Stimulated activated CD8-positive, alpha-beta memory T cell treated with anti-CD3 and anti-CD28 coated beads, Interleukin-7, amount 100 ng/mL, for 1 hour (primary cell): ENCODE measurements at places on chromosomes 2 and 18.

DNA sequence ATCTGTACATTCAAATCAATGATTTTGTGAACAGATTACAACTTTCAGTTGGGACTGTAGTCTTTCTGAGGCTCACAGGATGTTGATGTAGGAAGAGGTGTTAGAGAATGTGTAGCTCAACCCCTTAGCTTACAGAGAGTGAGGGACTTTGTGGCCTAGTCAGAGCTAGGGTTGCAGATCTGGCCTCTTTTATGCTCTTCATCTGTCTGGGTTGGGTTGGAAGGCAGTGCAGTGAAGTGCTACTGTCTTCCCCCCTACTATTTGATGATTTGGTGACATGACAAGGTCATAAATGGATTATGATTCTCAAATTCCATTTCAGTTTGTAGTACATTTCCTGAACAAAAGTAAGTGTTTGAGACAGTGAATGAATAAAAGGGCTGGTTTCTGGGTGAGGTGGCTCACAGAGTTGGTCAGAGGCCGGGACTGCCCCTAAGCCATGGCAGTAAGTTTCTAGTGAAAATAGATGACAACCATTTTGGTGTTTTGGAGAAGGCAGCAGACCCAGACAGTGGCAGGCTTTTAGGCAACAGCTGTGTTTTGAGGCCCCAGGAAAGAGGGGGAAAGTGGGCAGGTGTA lies 21.6 kb downstream of the MAP4K4 start:
- no peak for DNase-seq

DNA sequence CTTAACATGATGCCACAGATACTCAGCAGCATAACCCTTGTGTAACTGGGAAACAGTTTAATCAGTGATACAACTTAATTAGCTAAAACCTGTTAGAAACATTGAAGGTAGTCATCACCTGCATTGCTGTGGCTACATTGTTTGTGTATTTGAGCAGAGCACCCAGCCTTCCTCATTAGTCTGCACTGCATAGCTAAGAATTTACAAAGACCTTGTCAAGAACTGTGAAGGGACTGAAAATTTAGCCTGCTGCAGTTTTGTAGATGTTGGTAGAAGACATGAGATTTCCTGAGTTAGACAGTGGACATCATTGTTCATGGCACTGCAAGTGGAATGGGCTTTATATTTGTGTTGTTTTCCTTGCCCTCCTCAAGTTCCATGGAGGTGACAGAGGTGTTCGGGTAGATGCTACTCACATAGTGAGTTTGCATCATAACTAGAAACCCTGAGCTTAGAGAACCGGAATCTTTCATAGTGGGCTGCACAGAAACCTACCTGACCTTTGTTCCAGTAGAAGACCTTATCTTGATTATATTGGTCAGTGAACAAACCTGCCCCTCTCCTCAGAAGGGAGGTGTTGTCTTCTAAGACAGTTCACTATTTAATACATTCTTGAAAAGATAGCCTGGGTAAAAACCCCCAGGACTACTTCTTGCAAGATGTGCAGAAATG lies 12.5 kb downstream of the VAPA start:
- DNase-seq: no peak

DNA sequence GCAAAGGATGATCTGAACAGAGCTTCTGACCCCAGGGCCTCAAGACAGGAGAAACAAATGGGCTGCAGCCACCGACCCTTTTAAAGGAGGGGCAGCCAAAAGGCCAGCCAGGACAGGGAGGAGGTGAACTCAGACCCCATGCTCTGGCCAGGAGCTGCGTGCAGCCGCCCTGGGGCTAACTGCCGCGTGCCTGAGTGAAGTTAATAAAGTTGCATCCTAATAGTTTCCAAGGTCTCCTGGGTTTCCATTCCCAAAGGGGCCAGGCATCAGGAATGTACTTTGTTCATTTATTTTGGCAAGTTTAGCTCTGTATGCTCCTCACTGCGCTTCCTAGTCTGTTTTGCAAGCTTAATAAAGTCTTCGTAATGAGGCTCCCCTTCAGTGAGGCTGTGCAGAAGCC lies 60.7 kb downstream of the EN1 start:
- no peak for DNase-seq

- no peak for DNase-seq
Measured at GRCh38 chr2:36951574-36951973, 14.8 kb downstream of the STRN start.

- no peak for DNase-seq
Measured at GRCh38 chr2:67895227-67895941, 167.4 kb downstream of the C1D start.

- DNase-seq: no peak
Measured at GRCh38 chr2:41729800-41730364, 317.9 kb upstream of the PKDCC start.

GRCh38 chr18:62512996-62513395 lies 9.8 kb upstream of the ZCCHC2 start:
- no peak for DNase-seq

- no peak for DNase-seq
Measured at GRCh38 chr2:64796926-64797325, 143.2 kb upstream of the SERTAD2 start.

GRCh38 chr18:58416704-58417683 lies 211.9 kb downstream of the ALPK2 start:
- no peak for DNase-seq

DNA sequence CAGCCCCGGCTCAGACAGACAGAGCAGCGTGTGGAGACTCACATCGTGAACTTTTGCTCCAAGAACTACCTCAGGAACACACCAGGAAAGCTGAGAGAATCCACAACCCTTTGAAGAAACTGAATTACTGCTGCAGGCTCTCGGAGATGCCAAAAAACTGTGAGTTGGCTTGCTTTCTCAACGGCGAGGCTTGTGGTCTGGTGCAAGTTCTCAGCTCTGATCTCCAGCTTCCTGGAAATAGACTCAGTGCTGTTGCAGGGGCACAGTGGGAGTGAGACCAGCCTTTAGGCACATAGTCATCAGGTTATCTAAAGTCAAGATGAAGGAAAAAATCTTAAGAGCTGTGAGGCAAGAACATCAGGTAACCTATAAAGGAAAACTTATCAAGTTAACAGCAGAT lies 273.7 kb upstream of the LRATD1 start:
- DNase-seq: no peak
